ENCODE measurements at places on chromosomes 13 and 19. TPM values are rescaled to one million over a fixed set of nuclear protein-coding genes. Genes with fewer than 3 reads are reported as not detected.

TMEM38A gene
- 8.0 TPM for total RNA-seq

KCNK6 gene
- 11.8 TPM for total RNA-seq

SSC5D gene
- total RNA-seq = 24.4 TPM

KRTDAP gene
- total RNA-seq = not detected

PRODH2 gene
- total RNA-seq = not detected

KEAP1 gene
- 30.4 TPM for total RNA-seq

CEACAM16 gene
- not detected for total RNA-seq

SAMD1 gene
- 16.0 TPM for total RNA-seq

APOC1 gene
- total RNA-seq = 3.5 TPM

SYT5 gene
- total RNA-seq = 0.74 TPM

SMIM44 gene
- not detected for total RNA-seq
